ENCODE measurements at places on chromosomes 2 and 18.

DNA sequence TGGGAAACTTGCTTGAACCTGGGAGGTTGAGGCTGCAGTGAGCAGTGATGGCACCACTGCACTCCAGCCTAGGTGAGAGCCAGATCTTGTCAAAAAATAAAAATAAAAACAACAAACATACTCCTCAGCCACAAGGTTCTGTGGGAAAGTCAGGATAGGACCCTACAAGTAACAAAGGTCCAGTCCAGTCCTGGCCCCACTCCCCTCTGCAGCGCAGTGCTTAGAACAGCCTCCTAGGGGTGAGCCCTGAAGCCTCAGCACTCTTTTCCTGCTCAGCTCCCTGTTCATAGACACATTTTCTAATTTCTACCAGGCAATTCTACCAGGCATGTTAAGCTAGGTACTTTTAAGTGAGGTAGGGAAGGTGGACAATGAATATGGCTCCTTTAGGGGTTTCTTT, 22.2 kb upstream of the SDC1 start:
- no peak for DNase-seq

DNA sequence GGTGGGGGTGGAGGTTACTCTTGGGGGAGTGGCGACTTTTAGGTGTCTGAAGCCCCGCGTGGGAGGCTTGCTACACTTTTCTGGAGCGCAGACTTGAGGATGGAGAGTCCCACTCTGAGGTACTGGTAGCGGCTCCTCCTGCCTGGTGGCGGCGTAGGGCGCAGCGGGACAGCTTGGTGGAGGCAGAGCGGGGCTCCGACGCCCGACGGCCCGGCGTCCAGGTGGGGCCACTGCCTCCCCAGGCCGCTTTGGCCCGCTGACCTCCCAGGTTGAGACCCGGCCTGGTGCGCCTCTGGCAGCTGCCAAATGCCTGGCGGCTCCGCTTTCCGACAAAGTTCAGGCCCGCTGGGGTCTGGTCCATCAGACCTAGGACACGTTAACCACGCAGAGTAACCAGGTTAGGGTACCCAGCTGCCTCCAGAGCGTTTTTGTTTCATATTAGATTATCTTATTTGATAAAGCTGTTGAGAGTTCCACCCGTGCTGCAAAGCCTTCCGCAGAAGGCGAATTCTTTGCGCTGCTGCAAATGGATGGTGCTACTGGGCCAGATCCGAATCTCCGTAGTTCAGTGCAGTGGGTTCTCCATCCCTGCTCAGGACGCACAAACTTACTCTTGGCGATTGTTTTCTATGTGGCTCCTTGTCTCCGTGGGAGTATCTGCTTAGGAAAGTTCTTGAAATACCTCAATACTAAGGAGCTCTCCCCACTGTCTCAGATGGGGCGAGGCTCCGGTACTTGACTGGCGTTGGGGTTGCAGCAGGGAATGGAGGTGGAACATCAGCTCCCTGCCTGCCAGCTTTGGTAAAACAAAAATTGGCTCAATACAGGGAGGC, 405.9 kb downstream of the XIRP2 start:
- DNase-seq: no peak

- DNase-seq: no peak
Observed at GRCh38 chr2:100246163-100247145, 75.8 kb downstream of the LONRF2 start.

DNA sequence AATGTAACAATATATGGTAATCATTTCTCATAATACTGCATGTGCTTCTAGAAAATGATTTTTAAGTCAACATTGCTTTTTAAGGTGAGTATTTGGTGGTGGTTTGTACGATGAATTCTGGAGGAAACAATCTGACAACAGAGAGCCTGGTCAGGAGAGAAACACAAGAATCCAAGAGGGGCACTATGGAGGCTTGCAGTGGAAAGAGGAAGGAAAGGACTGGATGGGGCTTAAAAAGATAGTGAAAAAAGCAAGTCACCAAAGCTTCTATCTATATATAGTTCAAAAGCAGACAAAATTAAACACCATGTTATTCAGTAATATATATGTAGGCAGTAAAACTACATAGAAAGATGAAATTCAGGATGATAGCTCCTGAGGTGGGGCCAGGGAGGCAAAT, 109.4 kb upstream of the SERTAD2 start:
- DNase-seq: no peak

- DNase-seq: no peak
Observed at GRCh38 chr2:208099682-208100470, 24.4 kb downstream of the CRYGD start.

- DNase-seq: no peak
Observed at GRCh38 chr2:30914456-30914855, 107.2 kb upstream of the CAPN13 start.

GRCh38 chr18:26593365-26594320, 45.3 kb upstream of the KCTD1 start:
- no peak for DNase-seq

GRCh38 chr2:30421026-30421603, 25.9 kb upstream of the LCLAT1 start:
- DNase-seq: no peak

GRCh38 chr2:5791371-5791770, 99.2 kb downstream of the SOX11 start:
- DNase-seq: no peak

DNA sequence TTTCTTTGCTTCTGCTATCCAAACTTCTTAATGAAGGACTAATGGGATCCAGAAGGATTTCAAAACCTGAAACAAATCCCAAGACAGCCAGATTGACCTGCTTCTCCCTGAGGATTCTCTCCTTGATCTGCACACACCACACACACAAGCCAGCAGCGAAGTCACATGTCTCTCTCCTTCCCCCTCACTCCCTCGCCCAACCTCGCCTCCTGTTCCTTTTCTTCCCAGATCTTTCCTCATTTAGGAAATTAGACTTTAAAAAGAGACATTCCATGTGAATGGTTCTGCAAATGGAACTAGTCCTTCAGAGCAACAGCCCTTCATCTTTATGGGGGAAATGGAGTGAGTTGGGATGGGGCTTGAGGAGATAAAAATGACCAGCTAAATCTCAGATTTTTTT, 639.1 kb upstream of the SETBP1 start:
- DNase-seq: no peak

DNA sequence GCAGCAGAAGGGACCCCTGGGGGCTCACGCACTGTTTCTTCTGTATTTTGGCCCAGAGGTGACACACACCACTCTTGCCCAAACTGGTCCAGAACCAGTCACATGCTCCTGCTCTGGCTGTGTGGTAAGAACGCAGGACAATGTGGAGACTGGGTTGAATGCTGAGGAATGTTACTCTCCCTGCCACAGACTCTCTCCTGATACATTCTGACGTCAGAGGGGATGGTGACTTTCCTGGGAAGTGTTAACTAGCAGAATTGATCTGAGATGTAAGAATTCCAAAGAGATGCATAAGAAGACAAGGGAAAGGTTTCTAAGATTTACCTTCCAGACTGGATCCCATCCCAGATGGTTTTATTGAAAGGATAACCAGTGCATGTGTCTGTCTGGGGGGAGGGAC, 100.8 kb downstream of the ASB1 start:
- no peak for DNase-seq

DNA sequence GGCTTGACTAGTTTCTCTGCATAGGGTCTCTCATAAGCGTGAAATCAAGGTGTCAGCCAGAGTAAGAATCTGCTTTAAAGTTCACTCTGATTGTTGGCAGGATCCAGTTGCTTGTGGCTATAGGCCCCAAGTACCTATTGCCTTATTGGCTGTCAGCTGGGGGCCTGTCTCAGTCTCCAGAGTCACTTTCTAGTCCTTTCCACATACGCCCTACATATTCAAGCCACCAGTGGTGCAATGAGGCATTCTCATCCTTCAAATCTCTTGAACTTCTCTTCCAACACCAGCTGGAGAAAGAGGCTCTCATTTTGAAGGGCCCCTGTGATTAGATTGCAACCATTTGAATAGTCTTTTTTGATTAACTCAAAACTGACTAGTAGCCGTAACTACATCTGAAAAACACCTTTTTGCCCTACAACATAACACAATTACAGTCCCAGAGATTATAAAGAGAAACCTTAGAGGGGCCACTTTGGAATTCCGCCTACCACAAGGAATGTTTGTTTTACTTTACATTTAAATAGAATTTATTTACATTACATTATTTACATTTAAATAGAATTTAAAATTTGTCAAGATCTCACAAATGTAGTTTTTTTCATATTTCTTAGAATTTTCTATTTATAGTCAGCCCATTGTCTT, 520.1 kb downstream of the DSC3 start:
- no peak for DNase-seq

DNA sequence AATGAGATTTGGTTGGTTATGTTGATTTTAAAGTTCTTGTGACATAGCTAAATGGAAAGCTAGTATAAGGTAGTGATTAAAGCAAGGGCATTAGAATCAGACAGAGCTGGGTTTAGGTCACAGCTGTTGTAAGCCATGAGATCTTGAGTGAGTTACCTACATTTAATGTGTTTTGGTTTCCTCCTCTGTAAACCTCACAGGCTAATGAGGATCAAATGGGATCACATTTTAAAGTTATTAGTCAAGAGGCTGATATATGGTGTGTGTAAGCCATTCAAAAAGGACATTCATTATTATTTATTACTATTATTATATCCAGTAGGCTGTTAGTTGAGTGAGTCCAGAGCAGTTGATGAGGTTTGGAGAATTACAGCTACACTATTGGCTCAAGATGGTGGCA, 416.2 kb downstream of the IRS1 start:
- DNase-seq: no peak

DNA sequence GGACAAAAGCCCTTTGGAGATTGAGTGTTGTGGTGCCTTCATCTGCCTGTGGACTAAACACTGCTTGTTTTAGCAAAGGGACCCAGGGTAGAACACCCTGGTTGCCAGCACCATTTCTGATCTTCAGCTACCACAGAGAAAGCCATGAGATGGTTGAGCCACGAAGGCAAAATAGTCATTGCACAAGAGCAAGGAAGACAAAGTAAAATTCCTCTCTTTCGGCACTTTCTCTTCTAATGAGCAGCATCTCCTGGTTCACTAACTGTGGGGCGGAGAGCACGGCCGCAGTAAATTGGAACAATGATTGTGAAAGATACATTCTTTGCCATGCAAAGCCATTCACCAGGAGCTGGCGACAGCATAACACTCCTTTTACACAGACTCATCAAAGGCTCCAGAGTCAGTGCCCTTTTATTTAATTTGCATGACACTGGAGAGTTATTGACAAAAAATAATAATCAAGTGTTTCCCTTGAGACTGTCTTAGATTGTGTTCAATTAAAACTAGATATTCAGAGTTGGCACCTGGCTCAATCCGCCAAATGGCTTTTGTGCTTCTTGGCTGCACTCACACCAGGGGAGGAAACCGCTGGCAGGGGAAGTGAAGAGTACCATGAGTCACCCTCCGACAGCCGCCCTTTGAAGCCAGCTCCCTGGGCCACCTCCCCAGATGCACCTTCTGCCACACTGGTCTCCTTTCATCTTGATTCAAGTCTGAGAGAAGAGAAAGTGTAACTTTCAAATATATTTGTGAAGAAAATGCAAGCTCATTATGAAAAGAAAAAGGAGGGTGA, 100.5 kb upstream of the MEIS1 start:
- no peak for DNase-seq

DNA sequence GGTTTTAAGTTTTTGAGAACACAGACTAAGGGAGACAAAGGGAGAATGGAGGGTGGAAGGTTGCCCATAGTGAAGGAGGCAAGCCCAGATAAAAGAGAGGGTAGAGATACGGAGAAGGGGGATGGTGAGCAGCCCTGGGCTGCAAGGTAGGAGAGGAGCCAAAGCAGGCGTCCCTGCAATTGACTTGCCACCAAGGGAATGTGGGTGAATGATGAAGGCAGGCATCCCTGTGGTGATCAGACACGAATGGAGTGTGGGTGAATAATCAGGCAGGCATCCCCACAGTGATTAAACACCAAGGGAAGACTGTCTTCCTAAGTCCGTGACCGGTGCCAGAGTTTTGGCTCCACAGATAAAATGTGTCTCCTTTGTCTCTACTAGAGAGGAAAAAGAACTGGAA, 16.5 kb upstream of the ALPK2 start:
- DNase-seq: no peak

DNA sequence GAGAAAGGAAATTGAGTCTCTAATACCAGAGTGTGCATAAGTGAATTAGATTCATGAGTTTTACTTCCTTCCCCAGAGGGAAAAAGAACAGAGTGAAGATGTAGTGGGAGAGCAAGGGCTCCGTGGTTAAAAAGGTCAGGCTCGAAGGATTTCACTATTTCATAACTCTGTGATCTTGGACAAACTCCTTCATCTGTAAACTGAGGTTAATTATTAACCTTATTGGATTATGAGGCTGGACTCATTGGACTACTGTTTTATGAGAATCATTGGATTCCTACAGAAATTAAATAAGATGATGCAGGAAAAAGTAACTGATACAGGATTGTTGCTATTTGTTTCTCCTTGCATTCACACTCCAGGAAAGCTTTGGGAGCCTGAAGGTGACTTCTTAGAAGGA, 45.0 kb downstream of the SRD5A2 start:
- DNase-seq: no peak

GRCh38 chr2:165017966-165018596, 62.8 kb upstream of the SLC38A11 start:
- DNase-seq: no peak

- no peak for DNase-seq
Observed at GRCh38 chr2:124610866-124611265, 585.8 kb downstream of the CNTNAP5 start.

GRCh38 chr18:27478459-27478858, 293.4 kb upstream of the CHST9 start:
- no peak for DNase-seq

GRCh38 chr18:76484749-76485387, 10.2 kb downstream of the ZNF516 start:
- no peak for DNase-seq

GRCh38 chr18:3172097-3172496, 47.7 kb downstream of the MYOM1 start:
- DNase-seq: no peak

- no peak for DNase-seq
Observed at GRCh38 chr2:134420259-134420658, 166.4 kb downstream of the MGAT5 start.

DNA sequence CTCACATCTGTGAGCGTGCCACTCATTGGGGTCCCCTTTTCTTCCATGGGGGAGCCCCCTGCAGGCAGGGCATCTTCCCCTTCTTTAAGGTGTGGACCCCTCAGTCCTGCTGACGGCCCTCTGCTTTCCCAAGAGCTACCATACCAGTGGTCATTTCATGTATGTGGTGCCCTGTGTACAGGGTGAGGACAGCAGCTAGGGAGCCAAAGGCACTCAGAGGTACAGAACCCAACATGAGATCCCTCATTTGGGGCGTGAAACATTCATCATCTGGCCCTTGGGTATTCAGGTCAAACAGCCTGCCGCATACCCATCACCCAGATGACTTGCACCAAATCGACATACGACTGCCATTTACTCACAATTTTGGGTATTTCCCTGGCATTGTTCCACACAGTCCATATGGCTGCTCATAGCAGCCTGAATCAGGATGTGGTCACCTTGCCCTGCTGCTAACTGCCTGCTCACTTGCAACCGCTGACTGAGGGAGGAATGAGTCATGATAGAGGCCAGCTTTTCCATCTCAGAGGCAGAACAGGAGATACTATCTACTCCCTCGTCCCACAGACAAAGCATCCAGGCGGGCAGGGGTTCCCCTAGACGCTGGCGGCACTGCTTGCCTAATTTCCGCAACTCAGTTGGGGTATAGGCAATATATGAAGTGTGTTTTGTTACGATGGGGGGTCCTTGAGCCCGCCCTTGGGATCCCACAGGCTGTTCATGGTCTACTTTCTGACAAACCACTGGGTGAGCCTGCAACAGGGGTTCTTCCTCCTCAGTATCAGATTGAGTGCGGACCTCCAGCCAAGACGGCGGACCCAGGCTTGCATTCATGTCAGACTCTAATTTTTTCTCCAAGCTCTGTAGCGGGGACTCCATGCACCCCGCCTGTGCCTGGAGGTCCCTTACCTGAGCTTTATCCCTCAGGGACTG, 228.6 kb downstream of the SATB2 start:
- DNase-seq: no peak

Measured in activated CD8-positive, alpha-beta memory T cell treated with anti-CD3 and anti-CD28 coated beads for 4 hours (primary cell).